GDM1 (cell line): ENCODE measurements at places on chromosomes 11 and 22.

DNA sequence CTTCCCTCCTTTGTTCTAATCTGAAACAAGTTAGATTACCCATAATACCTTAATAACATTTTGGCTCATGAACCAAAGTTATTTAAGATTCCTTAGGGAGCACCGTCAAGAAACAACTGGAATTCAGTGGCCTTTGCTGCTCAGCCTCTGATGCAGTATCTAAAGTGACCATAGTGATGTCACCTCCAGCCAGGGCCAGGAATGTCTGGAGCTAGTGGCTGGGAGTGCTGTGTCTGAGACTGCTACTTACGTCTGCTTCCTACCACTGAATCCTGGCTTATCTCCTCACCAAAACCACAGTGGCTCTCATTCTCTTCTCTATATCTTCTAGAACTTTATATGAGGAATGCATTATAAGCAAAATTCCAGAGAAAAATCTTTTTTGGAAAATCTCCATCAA lies 658.0 kb downstream of the DLG2 start:
- DNase-seq: no peak

GRCh38 chr11:71180694-71181470 lies 71.5 kb downstream of the SHANK2 start:
- DNase-seq: no peak

GRCh38 chr11:110529043-110529442 lies 99.3 kb downstream of the FDX1 start:
- DNase-seq: no peak

DNA sequence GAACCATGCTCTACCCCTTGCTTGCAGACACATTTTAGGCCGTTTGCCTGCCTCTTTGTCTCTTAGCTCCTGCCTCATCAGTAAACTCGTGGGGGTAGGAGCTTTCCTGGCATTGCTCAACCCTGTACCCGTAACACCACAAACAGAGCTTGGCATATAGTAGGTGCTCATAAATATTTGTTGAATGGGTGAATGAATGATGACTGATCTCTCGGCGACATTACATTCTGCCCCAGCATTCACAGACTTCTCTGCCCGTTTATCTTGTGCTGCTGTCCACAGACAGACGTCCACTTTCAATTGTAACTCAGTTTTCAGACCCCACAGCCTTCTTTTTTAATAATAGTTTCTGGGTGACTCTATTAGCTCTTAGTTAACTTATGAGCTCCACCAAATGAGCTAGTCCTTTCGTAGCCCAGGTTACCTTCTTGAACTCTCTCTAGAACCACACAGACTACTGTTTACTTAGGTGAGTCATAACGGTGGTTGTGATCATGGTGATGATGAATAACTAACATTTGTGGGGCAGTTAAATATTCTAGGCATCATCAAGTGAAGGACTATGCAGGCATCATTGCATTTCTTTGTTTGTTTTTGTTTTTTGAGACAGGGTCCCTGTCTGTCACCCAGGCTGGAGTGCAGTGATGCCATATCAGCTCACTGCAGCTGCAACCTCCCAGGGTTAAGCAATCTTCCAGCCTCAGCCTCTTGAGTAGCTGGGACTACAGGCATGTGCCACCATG lies 188.4 kb downstream of the ADAMTS15 start:
- no peak for DNase-seq

DNA sequence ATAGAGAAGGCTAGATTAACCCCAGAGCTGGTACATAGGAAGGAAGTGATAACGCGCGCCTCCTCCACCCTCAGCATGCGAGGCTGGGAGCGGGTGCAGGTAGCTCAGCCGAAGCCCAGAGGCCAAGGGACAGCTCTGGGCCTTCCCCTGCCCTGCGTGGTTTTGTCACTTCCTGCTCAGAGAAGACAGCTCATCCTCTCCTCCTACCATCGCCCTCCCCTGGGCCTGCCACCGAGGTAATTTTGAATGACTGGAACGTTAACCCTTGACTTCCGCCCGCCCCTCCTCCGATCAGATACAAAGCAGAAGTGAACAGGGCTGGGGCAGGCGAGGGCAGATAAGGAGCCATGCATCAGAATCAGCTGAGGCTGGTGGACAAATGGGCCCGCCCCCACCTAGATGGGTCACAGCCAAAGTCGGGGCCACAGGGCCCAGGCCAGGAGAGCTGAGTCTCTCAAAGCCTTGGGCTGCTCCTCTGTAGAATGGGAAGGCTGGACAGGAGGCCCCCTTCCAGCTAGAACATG lies 1.6 kb downstream of the RAC2 start:
- DNase-seq: peak; percentile 92

DNA sequence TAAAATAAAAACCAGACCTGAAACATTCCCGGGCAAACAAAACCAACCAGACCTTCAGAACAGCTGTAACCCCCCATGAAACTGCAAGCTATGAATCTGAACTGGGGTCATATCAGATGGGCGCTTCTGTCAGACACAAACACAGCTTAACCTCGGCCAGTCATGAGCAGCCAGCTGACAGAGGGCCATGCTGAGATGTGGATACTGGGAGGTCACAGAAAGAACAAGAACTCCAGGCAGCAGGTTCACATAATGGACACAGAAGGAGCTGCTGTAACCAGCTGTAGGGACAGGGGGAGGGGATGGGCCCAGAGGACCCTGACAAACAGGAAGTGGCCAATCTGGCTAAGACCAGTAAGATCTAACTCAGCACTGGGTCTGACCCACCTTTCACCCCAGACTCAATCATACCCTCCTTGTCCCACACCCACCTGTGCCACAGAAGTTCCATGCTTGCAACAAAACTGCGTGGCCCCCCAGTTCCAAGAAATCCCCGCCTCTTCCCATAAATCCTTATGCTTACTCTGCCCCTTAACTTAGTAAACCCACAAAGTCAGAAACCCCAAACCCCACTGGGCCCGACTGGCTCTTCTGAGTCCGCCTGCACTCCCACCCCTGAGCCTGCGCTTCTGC lies 4.0 kb downstream of the APOL4 start:
- no peak for DNase-seq

DNA sequence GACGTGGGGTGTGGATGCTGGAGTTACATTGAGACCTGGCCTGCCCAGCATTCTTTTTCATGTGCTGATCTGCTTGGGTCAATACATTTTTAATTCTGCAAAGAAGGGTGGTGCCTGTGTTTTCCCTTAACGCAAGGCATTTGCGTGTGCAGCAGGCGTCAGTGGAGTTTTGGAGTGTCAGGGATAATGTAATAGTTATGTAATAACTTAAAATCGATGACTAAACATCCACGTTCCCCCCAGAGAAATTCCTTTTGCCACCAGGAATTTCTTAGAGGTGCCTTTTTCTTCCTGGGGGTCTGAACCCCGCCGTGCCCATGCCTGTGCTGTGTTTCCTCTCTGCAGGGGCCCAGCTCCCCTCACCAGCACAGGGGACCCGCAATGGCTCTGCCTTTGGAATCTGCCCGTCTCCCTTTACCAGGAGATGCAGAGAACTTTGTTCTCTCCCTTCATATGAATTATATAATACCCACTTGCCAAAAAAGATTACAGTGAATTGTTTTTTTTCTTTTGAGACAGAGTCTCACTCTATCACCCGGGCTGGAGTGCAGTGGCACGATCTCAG lies 62.6 kb downstream of the TBC1D22A start:
- DNase-seq: no peak

DNA sequence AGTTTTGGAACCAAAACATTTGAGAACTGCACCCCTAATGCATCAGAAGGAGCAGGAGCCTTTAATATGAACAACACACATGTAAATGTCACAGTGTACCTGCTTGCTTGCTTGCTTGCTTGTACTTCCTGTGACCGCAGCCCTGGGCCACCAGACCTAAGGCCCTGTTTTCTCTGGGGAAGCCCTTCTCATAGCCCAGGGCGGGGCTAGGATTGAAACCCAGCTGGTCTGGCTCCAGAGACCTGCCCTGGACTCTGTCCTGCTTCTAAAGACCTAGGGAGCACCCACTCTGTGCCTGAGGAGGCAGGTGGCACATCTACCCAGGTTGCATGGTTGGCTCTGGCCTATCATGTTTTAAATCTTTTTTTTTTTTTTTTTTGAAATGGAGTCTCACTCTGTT lies 7.6 kb upstream of the MCM5 start:
- no peak for DNase-seq

DNA sequence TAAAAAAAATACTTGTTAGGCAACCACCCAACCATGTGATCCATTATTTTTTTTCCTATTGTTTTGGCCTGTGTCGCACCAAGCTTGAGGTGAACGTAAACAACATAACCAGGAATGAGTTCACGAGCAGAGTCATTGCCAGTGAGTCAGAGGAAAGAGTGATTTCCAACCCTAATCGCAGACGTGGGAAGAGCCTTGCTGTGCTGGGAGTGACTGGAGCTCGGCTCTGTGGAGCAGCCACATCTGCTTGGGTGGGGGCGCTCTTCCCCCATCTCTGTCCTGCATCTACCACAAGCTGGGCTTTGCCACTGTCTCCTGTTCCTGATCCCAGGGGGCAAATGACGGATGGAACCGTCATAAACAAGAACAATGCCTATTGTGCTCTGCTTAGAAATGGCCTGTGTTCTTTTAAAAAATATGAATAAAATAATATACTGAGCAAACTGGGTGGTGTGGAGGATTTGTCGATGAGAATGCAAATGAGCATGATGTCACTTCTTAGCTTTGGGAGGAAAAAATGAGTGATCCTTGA lies 210.0 kb downstream of the KIRREL3 start:
- DNase-seq: no peak

- no peak for DNase-seq
Observed at GRCh38 chr11:16242806-16243205, 113.5 kb downstream of the SOX6 start.

DNA sequence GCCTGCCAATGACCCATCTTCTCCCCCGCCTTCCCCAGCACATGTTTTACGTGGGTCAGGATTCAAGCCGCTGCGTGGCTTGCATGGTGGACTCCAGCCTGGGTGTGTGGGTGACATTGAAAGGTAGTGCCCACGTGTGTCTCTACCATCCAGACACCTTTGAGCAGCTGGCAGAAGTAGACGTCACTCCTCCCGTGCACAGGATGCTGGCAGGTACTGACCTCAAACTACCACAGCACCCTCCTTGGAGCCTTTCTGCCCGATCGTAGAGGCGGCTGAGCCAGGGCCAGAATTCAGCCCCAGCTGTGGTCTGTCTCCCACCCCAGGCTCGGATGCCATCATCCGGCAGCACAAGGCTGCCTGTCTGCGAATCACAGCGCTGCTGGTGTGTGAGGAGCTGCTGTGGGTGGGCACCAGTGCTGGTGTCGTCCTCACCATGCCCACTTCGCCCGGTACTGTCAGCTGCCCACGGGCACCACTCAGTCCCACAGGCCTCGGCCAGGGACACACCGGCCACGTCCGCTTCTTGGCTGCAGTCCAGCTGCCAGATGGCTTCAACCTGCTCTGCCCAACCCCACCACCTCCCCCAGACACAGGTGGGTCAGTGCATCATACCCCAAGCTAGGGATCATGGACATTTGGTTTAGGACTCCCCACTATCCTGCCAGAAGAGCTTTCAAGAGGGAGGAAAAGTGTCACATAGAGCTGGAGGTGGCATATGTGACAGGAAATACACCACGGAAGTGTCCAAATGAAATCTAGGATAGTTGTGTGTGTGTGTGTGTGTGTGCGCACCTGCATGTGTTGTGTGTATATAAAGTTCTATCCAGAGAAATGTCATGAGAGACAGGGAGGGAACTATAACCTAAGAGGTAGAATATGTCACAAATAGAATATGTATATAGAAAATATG lies 10.6 kb upstream of the RELT start:
- DNase-seq: no peak

GRCh38 chr11:111566324-111566723 lies 25.8 kb downstream of the LAYN start:
- no peak for DNase-seq

GRCh38 chr11:62791501-62792201 lies at the start of gene TMEM223:
TMEM223 (minus strand) TSS chr11:62792006; CDS start chr11:62791994, 12 bp downstream.
- peak; percentile 74 for DNase-seq

- DNase-seq: no peak
Observed at GRCh38 chr22:50285568-50286229, 15.5 kb upstream of the MAPK11 start.

DNA sequence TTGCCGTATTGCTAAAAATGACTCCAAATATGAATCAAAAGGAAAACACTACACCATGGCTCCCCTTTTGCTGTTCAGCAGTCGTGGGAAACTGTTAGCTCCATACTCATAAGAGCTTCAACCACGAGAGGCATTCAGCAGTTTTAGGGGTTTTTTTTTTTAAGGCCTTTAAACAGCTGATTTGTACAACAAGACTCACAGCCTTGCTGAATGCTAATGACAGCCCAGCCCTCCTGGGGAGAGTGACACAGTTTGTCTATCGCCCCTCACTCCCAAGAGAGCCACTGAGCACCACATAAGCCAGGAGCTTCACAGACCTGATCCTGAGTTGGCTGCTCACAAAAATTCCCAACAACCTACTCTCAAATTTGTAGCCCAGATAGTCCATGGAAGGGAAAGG lies 32.4 kb downstream of the GALNT18 start:
- DNase-seq: no peak

GRCh38 chr11:71940561-71941219 lies 11.8 kb downstream of the RNF121 start:
- no peak for DNase-seq

DNA sequence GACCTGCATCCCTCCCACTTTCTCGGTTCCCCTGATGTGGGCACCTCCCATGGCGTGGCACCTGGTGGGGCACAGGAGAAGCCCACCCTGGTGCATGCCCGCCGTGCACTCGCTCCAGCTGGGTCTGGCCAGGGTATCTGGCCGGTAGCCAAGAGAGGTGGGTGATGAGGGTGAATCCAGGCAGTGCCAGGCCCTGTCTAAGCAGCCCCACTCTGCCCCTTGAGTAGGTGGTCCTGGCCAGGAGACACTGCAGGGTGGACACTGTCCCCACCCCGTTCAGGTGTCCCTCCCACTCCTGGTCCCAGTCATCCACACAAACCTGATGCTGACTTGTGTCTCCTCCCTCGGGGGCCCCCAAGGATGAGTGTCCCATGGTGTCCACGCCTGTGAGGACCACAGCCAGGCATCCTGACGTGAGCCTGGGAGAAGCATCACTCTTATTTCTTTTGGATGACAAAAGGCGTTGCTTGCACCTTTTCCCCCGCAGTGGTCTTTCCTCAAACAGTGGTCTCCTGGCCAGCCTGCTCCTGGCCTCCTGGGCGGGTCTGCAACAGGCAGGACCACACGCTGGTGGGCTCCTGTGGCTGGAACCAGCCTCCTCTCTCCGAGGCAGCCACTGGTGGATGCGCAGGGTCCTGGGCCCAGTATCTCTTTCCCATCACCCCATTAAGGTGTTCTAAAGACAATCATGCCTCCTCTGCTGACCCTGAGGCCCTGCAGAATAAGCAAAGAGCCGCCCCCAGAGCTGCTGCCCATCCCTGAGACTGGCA lies 922.3 kb downstream of the BRD1 start:
- DNase-seq: no peak

GRCh38 chr11:16778286-16778685 lies 39.8 kb downstream of the C11orf58 start:
- DNase-seq: no peak

- DNase-seq: no peak
Observed at GRCh38 chr11:130882138-130882551, 34.1 kb downstream of the SNX19 start.
